Hematopoietic multipotent progenitor cell treated with erythropoietin and hydrocortisone succinate and interleukin-3 and kit ligand, for 17 days (in vitro differentiated cells): ENCODE measurements at places on chromosomes 7 and 10.

GRCh38 chr10:132059760-132060508 lies 5.8 kb upstream of the JAKMIP3 start:
- DNase-seq: no peak

DNA sequence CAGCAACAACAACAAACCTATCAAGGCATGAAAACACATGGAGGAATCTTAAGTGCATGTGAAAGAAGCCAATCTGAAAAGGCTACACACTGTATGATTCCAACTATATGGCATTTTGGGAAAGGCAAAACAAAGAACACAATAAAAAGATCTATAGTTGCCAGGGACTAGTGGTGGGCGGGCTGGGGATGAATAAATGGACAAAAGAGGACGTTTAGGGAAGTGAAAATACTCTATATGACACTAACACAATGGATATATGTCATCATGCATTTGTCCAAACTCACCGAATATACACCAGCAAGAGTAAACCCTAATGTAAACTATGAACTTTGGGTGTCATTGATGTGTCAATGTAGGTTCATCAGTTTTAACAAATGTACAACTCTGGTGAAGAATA lies 89.1 kb downstream of the SEMA3E start:
- no peak for DNase-seq

- DNase-seq: no peak
Measured at GRCh38 chr7:102837802-102838201, 75.0 kb upstream of the LRRC17 start.

- no peak for DNase-seq
Measured at GRCh38 chr7:9981742-9982349, 991.8 kb upstream of the PHF14 start.

- no peak for DNase-seq
Measured at GRCh38 chr10:19629567-19629966, 186.7 kb upstream of the PLXDC2 start.

DNA sequence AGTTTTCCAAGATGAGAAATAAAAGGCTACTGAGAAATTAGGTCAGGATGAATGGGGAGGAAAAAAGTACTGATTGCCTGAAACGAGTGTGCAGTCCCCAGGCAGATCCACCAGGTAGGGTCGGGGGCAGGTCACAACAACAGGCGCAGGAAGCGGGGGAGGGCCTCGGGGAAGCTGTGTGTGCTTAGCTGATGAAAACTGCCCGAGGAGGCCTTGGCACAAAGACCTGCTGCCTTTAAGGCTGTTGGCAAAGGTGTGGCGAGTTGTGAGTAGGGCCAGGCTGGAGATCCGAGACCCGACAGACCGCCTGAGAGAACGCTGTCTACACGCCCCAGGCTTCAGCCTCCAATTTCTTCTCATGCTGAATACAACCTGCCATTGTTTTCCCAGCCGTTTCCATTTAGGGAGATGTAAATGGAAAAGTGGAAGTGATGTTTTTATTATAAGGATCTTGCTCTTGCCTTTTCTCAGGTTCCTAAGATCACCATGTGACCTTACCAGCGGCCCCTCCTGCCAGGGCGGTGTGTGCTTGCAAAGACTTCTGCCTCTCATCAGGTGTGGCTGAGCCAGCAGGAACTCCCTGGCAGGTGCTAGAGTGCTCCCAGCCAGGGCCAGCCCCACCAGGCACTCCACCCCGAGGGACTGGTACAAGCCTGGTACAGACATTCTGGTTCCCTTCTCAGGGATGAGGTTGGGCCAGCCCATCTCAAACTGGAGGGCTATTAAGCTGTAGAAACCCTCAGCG lies 60.8 kb downstream of the DLG5 start:
- no peak for DNase-seq

GRCh38 chr7:154409703-154410311 lies 357.6 kb downstream of the DPP6 start:
- DNase-seq: no peak

DNA sequence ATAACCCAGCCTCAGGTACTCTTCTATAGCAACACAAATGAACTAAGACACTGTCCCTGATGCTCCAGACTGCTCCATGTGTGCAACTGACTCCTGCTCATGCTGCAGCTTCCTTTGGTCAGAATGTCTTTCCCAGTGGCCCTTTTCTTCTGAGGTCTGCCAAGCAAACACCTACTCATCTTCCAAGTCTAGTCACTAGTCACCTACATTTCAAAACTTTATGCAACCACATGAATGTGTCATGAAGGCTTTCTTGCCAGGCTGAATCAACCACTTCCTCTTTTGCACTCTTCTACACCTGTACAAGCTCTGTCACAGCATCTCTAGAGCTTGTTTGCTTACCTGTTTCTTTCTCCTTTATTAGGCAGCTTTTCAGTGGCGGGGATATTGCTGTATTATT lies 75.8 kb downstream of the LSMEM1 start:
- no peak for DNase-seq

DNA sequence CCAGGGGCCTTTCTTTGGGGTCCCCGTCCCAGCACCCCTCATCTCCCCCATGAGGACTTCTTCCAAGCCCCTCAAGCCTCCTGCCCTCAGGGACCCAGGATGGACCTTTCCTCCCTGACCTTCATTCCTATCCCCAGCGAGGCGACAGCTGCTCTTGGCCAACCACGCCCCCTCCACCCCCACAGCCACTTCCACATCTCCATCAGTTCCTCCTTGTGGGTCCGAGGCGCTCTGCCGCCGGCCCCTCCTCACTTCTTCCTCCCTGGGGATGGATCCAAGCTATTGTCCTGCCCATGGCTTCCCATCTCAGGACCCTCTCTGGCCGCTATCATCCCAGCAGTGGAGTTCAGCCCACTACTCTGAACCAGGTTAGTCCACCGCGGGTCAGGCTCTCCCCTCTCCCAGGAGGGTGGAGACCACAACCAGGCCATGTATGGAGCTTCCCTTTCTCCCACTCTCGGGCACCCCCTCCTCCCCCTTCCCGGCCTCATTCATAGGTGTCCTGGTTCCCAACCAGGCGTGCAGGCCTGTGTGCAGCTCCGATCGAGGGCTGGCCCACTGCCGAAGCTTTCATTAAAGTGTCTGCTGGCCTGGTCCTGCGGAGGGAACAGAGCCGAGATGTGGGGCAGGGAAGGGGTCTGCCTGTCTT lies 1.7 kb upstream of the SH2B2 start:
- DNase-seq: no peak

DNA sequence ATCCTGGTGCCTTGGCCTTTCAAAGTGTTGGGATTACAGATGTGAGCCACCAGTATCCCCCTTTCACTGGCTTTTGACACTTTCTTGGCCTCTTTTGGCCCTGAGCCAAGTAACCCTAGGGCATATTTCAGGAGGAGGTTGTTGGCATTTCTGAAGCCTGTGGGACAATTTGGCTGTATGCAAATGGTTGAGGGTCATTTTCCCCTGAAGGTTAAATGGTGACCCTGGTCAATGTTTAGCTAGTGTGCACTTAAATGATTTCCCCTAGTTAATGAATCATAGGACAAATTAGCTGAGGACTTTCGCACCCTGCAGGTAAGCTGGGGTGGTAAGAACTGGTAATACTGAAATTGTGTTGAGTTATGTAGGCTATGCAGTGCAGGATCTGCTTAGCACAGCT lies 660.5 kb downstream of the LRMDA start:
- DNase-seq: no peak

DNA sequence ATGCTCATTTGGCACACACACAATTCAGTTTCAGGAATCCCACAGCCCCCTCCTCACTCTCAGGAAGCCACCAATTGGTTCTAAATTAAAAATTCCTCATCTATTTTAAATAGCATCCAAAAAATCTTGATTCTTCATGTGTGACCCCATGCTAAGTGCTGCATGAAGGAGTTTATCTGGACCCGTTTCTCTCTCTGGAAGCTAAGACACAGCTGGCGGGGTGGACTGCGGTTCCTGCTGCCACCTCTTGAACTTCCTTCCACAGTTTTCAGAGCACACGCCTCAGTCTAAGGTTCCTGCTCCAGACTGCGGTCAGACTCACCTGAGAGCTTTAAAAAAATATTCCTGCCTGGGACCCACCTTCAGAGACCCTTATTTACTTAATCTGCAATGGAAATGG lies 34.5 kb downstream of the LYZL1 start:
- no peak for DNase-seq

DNA sequence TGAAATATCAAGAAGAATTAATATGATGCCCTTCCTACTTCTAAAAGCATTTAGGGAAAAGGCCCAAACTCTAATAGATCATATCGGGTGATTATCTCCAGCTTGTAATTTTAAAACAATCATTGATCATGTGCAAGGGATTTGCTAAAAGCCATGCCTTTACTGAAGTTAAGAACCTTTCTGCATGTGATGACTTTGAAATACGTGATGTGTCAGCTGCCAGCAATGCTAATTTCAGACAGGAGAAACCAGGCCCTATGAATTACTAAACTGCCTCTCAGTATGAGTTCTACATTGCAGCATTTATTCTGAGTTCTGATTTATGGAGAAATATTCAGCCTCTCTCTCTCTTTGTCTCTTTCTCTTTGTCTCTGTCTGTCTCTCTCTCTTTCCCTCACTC lies 203.6 kb upstream of the AKR1E2 start:
- DNase-seq: no peak

DNA sequence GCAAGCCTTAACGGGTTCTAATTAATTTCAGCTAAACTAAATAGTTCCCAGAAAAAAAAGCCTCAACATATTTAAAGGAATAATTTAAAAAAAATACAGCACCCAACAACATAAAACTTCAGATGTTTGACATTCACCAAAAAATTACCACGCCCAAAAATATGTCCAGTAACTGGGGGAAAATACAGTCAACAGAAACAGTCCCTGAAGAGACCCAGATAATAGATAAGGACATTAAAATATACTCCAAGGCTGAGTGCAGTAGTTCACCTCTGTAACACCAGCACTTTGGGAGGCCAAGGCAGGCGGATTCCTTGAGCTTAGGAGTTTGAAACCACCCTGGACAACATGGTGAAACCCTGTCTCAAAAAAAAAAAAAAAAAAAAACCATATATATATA lies 78.0 kb downstream of the BTAF1 start:
- DNase-seq: no peak

GRCh38 chr7:47602272-47603004 lies 20.5 kb upstream of the TNS3 start:
- no peak for DNase-seq

DNA sequence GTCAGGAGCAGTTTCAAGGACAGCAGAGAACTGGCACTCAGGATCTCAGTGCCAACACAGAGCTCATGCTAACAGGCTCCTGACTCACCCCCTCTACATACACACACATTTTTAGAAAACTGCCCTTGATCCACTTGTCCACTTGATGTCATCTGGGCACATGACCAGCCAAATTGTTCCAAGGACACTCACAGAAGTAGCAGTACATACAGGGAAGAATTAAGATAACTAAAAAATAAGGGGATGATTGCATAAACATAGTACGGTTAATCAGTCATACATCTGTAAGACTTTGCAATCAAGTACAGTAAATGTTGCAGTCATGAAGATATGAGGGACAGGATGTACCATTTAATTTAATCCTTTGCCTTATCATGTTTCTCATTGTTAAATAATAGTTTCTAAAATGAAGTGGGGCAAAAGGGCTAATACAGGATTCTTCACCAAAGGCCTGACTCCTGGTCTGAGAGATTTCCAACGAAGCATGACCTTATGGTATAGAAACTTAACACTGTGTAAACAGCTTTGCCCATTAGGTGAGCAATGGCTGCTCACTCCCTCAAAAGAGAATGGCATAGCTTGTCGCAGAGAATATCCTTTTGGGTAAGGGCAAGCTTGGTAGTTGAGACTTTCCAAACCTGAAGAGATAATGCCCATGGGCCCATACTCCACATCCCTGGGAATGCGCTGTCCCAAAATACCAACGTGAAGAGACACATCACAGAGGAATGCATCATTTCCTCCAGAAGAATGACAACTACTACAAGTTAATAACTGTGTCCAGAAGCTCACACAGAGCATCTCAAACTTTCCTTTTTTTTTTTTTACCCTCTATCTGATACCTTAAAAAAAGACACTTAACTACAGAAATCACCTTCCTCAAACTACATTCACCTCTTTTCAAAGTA lies 94.1 kb downstream of the ARMH3 start:
- DNase-seq: no peak

- no peak for DNase-seq
Measured at GRCh38 chr7:38834357-38834756, 74.6 kb downstream of the VPS41 start.
